ENCODE measurements at places on chromosomes 4 and X. TPM values are rescaled to one million over a fixed set of nuclear protein-coding genes. Genes with fewer than 3 reads are reported as not detected.

- DNase-seq: no peak
Measured at GRCh38 chr4:1058997-1059665, 47.7 kb downstream of the FGFRL1 start.

RIBC1 gene
- total RNA-seq: not detected

GRCh38 chrX:19616959-19617358, 101.7 kb upstream of the MAP3K15 start:
- DNase-seq: no peak

GRCh38 chrX:112641449-112641848, 38.3 kb downstream of the LHFPL1 start:
- no peak for DNase-seq

VCX3B gene
- not detected for total RNA-seq

GRCh38 chr4:150205016-150205415, 126.8 kb downstream of the DCLK2 start:
- no peak for DNase-seq

- no peak for DNase-seq
Measured at GRCh38 chr4:92299152-92299551, 4.6 kb upstream of the GRID2 start.

RPL9 gene
- 2,883 TPM for total RNA-seq

GRCh38 chr4:101643186-101643837, 147.2 kb upstream of the BANK1 start:
- no peak for DNase-seq

ADGRA3 gene
- 87.5 TPM for total RNA-seq

- no peak for DNase-seq
Measured at GRCh38 chr4:4704267-4704666, 155.2 kb upstream of the MSX1 start.

GRCh38 chr4:25144870-25145481, 15.3 kb downstream of the SEPSECS start:
- DNase-seq: peak; percentile 68

DNA sequence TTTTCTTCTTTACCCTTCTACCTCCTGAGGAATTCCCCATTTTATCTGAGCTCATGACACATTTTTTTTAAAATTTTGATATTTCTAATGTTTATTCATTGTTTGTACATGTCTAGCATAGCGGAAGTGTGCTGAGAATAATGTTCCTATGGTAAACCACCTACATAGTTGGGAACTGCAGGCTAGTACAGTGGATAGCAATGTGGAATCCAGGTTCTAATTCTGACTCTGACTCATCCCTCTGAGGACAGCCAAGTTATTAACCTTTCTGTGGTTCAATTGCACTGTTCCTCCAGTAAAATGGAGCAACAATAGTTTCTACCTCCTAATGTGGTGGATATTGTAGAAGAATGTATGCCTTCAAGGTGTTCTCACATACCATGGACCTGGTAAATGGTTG, 20.6 kb upstream of the APELA start:
- no peak for DNase-seq

DNA sequence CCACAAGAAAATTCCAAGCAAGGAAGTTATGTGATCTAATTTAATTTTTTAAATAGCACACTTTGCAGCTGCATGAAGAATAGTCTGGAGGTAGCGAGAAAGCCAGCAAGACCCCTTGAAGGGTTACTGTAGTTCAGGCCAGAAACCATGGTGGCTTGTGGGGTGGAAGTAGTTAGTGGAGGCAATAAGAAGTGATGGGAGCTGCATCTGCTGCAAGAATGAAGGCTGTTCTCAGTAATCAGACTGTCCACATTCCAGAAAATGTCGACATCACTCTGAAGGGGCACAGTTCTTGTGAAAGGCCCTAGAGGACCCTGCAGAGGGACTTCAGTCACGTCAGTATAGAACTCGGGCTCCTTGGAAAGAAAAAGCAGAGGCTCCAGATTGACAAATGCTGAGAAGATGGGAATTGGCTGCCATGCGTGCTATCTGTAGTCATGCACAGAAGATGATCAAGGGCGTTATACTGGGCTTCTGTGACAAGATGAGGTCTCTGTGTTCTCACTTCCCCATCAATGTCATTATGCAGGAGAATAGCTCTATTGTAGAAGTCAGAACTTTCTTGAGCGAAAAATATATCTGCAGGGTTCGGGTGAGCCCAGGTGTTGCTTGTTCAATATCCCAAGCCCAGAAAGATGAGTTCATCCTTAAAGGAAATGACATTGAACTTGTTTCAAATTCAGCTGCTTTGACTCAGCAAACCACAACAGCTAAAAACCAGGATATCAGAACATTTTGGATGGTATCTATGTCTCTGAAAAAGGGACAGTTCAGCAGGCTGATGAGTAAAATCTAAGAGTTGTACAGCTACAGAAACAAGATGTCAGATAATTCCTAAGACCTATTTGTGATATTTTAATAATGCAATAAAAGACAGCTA, 254.2 kb downstream of the CBR4 start:
- no peak for DNase-seq

DNA sequence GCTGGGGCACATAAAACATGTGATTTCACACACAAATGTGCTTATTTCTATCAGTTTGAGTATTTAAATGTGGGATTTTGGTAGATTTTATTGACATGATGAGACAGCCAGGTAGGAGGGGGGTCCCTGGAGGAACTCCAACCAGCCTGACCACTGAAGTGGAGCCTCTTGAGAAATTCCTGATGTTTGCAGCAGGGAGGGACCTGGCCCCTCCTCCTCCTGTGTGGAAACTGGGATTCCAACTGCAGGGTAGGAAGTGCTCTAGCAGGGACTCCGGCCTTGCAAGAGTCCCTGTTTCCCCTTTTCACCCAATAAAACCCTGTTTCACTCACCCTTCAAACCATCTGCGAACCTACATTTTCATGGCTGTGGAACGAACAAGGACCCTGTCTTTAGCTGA, 2224.0 kb upstream of the AGA start:
- no peak for DNase-seq

GLRB gene
- 12.1 TPM for total RNA-seq

GRCh38 chr4:155071962-155072361, 136.5 kb upstream of the NPY2R start:
- no peak for DNase-seq

DNA sequence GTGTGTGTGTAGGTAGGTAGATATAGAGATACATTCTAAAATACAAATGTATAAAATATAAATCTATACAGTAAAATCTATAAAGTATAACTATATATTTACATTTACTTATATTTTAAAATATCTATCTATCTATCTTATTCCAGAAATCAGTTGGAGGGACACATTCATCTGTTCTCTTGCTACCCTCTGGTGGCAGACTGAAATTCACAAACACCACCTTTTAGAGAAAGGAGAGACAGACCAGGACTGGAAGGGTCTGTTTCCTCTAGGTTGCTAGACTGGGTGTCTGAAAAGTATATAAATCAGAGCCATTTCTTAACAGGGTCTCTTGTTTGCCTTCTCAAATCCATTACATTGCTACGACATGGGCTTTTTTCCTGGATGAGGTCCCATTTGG, 343.0 kb downstream of the OPHN1 start:
- no peak for DNase-seq

- DNase-seq: no peak
Measured at GRCh38 chrX:38311743-38312142, 15.6 kb downstream of the RPGR start.

SCML1 gene
- total RNA-seq: 28.1 TPM

- DNase-seq: no peak
Measured at GRCh38 chr4:159239629-159240028, 136.8 kb downstream of the RAPGEF2 start.

GRCh38 chrX:12751887-12752286, 39.3 kb upstream of the PRPS2 start:
- no peak for DNase-seq

DNA sequence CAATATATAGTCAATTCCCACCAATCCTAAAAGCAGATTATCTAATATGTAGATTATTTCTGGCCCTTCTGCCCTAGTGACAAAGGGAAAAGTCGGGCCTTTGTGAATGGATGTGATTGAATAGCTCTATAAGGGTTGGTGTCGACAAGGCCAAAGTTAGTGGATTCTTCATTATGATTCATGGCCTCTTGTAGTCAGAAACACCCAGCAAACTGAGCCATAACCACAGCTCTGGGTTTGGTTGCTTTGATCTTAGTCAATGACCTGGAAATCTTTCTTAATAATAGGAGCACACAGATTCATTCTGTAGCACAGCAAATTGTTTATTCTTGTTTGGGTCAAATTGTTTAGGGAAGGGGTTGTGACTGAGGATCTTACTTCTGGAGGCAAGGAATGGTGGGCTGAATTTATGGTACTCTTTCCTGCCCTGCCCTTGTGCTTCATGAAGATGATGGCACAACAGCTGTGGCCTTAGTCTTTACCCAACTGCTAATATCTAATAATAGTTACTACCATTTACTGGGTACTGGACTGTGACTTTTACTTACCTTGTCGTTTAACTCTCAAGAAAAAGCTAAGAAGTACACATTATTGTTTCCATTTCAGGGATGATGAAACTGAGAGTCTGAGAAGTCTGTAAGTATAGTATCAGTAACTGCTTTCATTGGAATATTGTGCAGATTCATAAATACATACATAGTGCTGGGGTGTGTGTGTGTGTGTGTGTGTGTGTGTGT, 74.0 kb downstream of the AFF2 start:
- DNase-seq: no peak

DNA sequence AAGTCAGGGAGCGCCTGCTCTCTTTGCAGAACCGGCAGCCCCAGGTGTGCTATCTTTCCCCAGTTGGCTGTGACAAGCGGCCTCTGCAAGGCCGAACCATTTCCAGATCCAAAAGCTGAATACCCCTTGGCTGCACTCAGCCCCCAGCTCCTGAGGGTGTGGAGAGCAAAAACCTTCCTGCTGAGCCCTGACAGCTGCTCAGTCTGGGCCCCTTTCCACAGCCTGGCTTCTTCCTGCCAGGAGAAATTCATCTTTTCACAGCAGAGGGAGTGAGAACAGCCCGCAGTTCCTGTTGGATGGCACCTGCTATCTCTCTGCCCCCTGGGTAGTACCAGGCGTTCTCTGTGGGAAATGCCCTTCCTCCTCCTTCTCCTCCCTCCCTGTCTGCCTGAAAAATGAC, 78.4 kb downstream of the DRD5 start:
- no peak for DNase-seq

- no peak for DNase-seq
Measured at GRCh38 chr4:155487210-155487609, 110.4 kb upstream of the MAP9 start.

CT45A2 gene
- not detected for total RNA-seq

CXCL10 gene
- not detected for total RNA-seq

PPP2R2C gene
- total RNA-seq: 1.4 TPM

DNA sequence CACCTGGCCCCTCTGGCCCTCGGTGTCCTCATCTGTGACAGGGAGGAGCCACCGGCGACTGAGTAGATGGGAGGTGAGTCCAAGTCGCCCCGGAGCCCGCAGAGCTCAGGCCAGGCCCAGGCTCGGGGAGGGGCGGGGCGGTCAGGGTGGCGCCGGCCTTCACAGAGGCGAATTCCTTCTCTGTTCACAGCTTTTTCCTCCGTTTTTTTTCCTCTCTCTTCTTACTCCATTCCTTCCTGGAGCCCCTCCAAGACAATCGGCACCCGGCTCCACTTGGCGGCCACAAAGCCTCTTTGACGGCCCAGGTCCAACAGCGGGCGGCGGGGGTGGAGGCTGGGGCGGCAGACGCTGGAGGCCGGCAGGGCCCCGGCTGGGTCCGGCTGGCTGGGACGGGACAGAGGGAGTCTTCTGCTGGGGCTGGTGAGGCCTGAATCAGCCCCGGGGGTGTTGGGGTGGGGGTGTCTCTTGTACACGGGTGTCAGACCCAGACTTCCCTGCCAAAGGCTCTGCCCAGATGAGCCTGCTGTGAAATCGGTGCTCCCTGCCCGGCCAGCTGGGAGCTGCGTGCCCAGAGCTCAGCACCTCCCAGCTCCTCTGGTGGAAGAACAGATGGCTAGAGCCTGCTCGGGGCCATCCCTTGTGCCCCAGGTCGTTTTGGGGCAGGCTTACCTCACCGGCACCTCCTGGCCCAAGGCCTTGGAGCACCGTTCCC, 22.6 kb downstream of the FGFRL1 start:
- peak; percentile 77 for DNase-seq

- no peak for DNase-seq
Measured at GRCh38 chr4:186810613-186811150, 87.0 kb upstream of the FAT1 start.

Measured in stomach (tissue), 19 donors.